ENCODE measurements at places on chromosomes 7 and 10.

GRCh38 chr7:235576-236395 lies 43.4 kb downstream of the FAM20C start:
- no peak for DNase-seq

GRCh38 chr7:142569851-142570250 lies 179.4 kb upstream of the PRSS1 start:
- no peak for DNase-seq

DNA sequence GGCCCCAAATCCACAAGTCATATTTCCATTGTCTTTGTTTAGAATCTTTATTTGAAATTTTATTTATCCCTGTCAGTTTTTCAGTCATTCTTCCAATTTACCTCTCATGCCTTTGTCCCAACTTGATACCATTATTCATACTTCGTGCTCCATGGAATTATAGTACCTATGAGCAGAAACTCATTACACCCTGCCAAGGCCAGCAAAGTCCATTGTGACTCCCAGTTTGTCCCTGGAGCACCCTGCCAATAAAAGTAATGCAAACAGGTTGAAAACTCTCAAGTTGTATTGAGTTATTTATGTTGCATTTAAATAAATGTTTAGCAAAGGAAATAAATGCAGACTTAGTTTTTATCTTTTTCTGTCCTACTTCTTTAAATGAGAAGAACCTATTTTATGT lies 19.3 kb downstream of the PCGF5 start:
- DNase-seq: no peak

DNA sequence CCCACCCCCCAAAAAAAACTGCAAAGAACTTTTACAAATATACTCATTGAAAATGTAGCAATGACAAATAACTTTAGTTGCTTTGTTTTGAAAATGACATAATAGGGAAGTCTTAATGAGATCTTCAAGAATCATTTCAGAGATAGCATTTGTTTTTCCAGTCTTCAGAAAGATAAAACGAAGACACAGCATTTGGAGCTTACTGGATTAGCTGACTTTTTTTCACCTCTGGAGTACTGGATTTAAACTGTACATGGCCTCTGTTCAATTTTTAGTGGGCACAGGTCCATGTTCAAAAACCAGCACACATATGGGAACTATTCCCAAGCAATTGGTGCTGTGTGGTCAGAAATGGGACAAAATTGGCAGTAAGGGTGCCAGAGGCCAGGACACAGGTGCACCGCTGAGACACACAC lies 3.9 kb downstream of the RAB11FIP2 start:
- DNase-seq: no peak

GRCh38 chr7:48139459-48139858 lies 31.8 kb upstream of the ABCA13 start:
- DNase-seq: peak; percentile 51

DNA sequence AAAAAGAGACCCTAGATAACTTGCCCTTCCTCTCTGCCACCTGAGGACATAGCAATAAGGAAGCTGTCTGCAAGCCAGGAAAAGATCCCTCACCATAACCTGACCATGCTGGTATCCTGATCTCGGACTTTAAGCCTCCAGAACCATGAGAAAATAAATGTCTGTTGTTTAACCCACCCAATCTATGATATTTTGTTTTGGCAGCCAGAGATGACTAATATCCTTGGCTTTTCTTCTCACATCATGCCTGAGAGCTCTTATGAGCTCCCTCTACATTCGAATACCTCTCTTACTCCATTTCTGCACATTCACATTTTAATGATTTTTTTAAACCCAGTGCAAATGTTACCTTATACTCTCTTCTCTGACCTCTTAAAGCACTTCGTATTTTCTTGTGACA lies 214.0 kb upstream of the CHRM2 start:
- DNase-seq: no peak

DNA sequence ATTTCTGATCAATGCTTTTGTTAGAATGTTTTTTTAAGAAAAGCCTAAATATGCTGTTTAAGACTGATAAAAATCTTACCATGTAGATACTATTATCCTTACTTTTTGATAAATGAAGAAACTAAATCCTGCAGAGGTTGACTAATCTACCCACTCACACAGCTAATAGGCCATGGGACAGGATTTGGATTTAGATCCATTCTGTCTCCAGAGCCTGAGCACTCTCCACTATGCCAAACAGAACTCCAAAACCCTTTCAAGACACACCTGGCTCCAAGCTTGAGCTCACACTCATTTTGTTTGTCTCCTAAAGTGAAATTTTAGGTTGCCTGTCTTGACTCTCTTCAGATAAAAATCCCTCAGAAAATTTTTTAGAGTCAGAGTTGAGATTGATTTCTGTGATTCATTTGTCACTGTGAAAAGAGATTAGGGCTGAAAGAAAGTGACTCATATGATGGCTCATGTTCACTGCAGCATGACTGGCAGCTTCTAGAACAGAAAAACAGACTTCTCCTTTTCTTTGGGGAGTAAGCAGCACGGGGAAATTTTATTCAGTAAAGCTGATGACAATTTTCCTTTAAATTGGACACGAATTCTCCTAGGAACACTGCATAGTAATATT lies 132.3 kb upstream of the POT1 start:
- peak; percentile 2 for DNase-seq

DNA sequence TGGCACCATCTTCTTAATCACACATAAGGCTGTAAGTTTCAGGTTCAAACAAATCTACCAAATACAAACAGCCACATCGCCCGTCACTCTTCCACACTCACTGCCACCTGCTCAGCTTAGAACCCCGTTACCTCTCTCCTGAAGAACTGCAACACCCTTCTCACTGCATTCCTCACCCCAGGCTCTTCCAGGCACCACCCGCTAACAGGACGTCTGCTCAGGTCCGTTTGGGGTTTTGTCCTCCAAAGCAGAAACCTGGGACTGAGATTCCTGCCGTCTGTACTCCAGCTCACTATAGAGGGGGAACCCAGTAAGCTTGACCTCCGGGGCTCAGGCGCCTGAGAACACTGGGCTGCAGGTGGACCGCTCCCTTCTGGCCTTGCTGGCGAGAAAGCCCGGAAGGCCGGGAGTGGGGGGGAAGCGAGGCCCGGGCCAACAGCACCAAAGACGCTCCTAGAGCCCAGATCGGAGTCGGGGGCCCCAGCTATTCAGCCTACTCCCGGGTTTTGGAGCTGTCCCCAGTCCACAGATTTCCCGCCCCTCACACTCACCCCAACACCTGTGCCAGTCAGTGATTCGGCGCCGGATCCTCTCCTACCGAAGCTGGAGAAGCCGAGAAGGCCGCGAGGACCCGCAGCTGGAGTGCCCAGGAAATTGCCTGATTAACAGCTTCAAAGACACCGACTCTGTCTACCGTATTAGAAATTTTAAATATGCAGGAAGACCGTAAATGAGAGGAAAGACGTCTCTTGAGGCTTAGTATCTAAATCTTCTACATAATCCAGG lies at the start of gene AP3M1:
TSS of gene AP3M1 (minus strand) at position 625 of the 786 bp plus-strand sequence. CDS start 12,449 bp downstream, outside the sequence.
- peak; percentile 87 for DNase-seq

DNA sequence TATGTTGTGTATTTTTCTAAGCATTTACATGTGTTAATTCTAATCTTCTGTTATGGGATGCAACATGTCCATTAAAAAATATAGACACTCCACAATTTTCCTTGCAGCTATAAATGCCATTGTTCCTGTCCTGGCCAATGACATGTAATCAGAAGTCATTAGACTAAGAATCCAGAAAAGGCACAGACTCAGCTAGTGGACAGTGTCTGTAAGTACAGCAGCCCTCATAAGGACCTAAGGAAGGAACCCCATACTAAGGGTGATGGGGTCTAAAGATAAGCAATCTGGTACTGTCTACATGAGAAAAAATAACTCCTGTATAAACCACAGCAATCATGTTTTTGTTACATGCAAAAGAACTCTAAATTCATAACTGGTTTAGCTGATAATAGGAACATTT lies 115.9 kb downstream of the GPR85 start:
- no peak for DNase-seq

GRCh38 chr10:78605800-78606350 lies 462.9 kb upstream of the ZMIZ1 start:
- DNase-seq: no peak

DNA sequence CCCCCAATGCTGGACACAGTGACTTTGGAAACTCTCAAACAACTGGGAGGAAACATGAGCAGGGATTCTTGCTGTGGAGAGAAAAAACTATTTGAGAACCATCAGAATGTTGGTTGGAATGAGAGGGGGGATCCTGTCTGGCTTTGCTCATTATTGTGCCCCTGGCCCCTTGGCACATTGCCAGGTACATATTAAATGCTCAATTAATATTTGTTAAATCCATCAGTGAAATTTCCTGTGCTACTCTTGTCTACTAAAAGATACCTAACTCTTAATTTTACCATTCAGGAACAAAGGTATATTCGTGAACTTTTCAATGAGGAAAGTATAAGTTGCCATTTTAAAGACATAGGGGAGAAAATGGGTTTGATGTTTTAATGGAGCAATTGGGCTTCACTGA lies 329.4 kb downstream of the OTUD1 start:
- no peak for DNase-seq

GRCh38 chr10:112915590-112916572 lies 34.2 kb upstream of the TCF7L2 start:
- no peak for DNase-seq

- no peak for DNase-seq
These were observed 42.9 kb upstream of the MET start for GRCh38 chr7:116629051-116629463.

DNA sequence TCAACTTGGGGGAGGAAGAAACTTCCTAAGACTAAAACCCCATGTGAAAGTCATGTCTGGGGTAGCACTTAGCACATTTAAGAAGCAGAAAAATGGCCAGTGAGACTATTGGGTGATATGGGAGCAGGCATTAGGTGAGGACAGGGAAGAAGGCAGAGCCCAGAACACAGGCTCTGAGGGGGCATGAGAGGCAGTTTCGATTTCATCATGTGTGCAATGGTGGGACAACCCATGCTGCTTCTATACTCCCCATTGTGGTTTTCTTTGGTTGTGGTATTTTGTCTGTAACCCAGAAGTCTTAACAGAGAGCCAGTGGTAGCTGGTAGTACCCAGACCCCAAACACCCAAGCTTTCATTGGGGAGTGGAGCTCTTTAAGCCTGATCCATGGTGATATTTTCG lies 752.0 kb downstream of the GRID1 start:
- DNase-seq: no peak

- no peak for DNase-seq
These were observed 15.5 kb upstream of the CPXM2 start for GRCh38 chr10:123906884-123907652.
